ENCODE measurements at places on chromosomes 12 and 14.

GRCh38 chr12:26555139-26555538 lies 277.9 kb downstream of the ITPR2 start:
- DNase-seq = no peak

- DNase-seq = peak; percentile 74
These were observed 675 bp downstream of the NEDD8 start for GRCh38 chr14:24231263-24232120.

DNA sequence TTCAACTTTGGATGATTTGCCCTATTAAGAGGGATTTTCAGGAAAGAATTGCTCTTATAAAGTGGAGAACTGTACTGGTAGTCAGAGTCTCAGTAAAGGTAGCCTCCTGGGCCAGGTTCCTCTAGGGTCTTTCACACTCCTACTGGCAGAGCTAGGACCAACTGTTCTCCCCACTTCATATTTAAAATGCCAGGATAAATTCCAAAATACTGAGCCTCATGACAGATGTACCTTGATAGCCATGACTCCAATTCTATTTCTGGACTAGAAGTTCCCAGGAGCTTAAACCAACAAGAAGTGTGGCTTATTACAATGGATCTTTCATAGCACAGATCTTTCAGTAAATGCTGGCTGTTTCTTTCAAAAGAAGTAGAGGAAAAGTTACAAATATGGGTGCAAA lies 126.5 kb downstream of the C12orf75 start:
- no peak for DNase-seq

- no peak for DNase-seq
These were observed 42.1 kb downstream of the TSPAN9 start for GRCh38 chr12:3119192-3119755.

GRCh38 chr12:107551434-107551833 lies 134.2 kb upstream of the PWP1 start:
- DNase-seq = no peak

- no peak for DNase-seq
These were observed 12.5 kb downstream of the CFAP54 start for GRCh38 chr12:96501908-96502307.

DNA sequence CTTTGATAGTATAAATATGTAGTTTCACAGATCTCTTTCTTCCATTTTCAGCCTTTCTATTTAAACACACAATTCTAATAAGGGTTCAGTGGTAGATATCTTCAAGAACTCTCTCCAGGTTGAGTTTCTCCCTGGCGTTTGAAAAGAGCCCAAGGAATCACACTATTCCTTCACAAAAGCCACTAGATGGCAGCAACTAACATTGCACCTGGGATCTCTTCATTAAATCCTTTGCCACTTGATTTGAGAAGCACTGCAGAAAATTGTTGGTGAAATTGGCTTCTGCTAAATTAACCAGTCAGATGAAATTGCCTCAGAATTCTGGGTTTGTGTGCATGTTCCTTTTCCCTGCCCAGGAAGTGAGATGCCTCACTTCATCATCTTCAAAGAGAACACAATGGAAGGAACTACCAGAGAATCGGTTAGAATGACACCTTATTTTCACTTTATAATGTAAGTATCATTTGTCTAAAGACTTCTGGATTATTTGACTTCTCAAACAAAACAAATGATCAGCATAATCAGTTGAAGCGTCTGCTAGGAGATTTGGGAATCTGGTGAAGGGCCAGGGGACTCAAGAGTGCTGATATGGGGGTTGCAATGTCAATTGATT lies 6.8 kb downstream of the CCDC198 start:
- DNase-seq = no peak

DNA sequence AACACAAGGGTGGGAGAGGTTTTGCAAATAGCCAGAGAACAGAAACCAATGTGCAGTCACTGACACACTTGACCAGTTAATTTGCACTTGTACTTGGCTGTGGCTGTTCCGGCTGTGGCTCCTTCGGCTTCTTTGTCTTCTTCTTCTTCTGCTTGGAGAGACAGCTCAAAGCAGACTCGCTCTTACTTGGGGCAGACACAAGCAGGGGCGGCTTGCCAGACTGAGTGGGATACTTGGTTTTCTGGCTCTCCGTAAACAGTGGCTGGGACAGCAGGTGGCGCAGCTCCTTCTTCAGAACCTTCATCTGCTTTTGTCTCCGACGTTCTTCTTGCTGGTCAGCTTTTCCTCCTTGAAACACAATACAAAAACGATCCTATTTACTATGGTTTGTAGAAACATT lies 25.0 kb downstream of the OTUB2 start:
- DNase-seq = peak; percentile 73

GRCh38 chr14:40417777-40418401 lies 985.7 kb upstream of the FBXO33 start:
- no peak for DNase-seq

- DNase-seq = no peak
These were observed 381.7 kb downstream of the DIO2 start for GRCh38 chr14:79829405-79830166.

DNA sequence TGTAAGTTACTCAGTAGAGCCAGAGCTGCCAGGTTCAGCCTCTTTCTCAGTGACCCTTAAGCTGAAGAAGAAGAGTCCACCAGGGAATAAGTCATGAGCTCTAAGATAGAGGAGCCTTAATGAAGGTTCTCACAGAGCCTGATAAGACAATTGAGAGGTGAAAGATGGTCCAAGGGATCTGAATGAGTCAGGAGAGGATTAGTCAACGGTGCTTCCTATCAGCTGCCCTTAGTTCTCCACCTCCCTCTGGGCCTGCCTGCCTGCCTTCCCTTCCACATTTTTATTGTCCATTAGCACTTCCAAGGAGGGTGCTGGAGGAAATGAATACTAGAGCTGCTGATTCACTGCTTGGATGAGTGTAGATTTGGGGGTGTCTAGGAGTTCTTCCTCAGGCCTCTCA lies 161.7 kb upstream of the RMST start:
- no peak for DNase-seq

- DNase-seq = no peak
These were observed 43.7 kb upstream of the ELK3 start for GRCh38 chr12:96150442-96150841.

- DNase-seq = no peak
These were observed 3.2 kb upstream of the ZNF839 start for GRCh38 chr14:102316338-102316742.

- DNase-seq = no peak
These were observed 108.7 kb upstream of the HIF1A start for GRCh38 chr14:61586544-61587055.

- DNase-seq = no peak
These were observed 121.3 kb downstream of the FUT8 start for GRCh38 chr14:65533736-65534404.

GRCh38 chr14:95319312-95320077 lies at the start of gene CLMN:
Gene CLMN (minus strand): TSS chr14:95319908. CDS start chr14:95319792, 116 bp downstream.
- DNase-seq = no peak

DNA sequence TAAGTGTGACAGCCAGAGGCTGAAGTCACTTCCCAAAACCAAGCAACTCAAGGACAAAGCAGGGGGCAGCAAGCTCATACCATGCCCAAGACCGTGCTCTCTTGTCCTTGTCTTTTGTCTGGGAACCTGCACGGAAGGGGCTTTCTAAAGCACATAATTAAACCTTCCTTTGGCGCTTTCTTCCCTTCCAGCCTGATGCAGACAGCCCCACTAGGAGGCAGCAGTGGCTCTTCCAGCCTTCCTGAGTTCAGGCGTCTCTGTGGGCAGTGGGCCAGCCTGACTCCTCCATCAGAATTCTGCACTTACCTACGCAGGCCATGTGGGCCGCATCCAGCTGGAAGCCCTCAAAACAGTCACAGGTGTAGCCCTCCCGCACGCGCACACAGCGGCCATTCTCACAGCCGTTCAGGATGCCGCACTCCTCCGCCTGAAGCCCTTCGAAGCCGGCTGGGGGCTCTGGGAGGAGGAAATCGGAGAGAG lies 7.6 kb downstream of the ISCA2 start:
- peak; percentile 75 for DNase-seq

DNA sequence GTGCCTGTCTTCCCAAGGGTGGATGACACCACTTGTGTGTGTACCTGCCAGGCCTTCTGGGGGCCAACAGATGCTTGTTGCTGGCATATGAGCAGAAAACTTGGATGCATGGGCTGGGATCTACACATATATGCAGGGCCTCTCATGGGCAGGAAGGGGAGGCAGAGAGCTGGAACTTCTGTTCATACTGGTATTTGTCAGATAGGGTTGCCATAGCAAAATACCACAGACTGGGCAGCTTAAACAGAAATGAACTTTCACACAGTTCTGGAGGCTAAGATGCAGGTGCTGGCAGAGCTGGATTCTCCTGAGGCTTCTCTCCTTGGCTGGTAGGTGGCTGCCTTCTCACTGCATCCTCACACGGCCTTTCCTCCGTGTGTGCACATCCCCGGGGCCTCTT lies 121.8 kb downstream of the SUDS3 start:
- no peak for DNase-seq

DNA sequence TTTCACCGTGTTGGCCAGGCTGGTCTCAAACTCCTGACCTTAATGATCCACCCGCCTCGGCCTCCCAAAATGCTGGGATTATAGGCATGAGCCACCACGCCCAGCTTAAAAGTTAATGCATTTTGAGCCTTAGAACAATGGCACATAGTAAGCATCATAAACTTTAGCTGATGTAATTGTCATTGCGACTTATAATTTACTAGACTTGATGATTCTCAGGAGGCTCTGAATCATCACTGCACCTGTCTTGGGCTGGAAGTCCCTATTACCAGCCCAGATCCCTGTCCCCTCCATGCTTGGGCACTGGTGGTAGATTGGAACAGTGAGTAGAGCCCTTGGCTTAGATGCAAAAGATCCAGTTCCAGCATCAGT lies 26.1 kb downstream of the KMT5A start:
- no peak for DNase-seq

GRCh38 chr14:94043756-94044475 lies 17.8 kb downstream of the OTUB2 start:
- no peak for DNase-seq

DNA sequence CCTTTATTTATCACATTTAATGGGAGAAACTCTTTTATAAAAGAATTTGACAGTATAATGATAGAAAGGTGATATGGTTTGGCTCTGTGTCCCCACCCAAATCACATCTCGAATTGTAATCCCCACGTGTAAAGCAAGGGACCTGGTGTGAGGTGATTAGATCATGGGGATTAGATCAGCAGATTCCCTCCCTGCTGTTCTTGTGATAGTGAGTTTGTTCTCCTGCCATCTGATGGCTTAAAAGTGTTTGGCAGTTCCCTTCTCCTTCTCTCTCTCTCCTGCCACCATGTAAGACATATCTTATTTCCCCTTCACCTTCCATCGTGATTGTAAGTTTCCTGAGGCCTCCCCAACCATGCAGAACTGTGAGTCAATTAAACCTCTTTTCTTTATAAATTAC lies 1110.3 kb downstream of the FLRT2 start:
- no peak for DNase-seq

DNA sequence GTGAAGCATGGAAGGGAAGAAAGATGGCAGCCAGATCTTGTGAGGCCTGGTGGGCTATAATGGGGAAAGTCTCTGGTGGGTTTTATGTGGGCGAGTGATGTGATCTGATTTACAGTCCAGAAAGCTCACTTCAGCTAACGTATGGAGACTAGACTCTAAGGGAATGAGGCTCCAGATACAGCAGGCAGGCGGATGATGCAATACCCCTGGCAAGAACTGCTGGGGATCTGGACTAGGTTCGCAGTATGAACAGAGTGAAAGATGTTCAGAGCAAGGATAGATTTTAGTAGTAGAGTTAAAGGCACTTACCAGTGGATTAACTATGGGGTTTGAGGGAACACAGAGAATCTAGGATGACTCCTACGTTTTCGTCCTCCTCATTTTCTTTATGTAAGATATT lies 253.1 kb downstream of the ANO2 start:
- DNase-seq = no peak

DNA sequence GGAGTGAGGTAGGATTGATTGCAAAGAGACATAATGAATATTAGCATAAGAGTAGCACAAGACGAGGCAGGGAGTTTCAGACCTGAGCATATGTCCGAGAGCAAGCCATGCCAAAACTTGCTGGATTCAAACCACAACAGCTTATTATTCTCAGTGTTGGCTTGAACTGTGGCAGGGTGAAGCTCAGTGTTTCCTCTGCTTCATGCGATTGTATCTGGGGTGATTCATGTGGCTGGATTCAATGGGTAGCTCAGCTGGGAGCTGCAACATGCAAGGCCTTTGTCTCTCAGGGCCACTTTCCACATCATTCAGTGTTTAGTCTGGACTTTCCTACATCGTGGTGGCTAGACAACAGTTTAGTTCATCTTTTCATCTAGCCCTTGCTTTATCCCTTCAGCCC lies 22.1 kb upstream of the E2F7 start:
- DNase-seq = no peak

GRCh38 chr12:46617167-46617566 lies 208.6 kb downstream of the SLC38A4 start:
- DNase-seq = peak; percentile 78

DNA sequence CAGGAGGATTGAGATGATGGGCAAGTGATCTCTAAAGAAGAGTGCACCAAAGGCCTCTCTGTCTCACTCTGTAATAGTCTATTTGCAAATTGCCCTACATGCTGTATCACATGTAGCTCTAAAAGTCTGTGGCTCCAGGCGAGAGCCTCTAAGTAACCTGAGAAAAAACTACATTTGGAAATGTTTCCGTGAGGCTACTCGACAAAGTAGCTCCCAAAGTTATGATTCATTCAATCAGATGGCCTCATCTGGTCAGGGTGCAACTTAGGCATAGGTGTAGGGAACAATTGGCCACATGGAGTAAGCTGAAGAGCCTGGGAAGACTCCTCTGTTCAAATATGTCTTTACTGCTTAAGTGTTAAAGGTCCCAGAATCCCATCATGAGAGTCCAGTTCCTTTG lies 155.4 kb upstream of the PLEKHG7 start:
- no peak for DNase-seq

DNA sequence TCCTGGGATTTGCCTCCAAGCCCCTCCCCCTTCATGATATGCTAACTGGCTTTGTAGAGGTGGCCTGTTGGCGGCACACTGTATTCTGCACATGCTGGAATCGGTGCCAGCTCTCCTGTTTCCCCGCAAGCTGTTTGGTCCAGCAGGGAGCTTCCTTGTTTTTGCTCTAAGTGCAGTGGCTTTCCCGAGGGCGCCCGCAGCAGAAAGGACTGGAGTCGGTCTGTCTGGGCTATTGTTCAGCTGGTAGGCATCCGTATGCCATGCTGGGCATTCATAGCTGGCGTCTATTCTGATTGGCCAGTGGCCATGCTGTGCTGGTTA lies 88.9 kb upstream of the MED13L start:
- DNase-seq = no peak

GRCh38 chr14:103273745-103274615 lies 60.1 kb upstream of the EIF5 start:
- DNase-seq = no peak

DNA sequence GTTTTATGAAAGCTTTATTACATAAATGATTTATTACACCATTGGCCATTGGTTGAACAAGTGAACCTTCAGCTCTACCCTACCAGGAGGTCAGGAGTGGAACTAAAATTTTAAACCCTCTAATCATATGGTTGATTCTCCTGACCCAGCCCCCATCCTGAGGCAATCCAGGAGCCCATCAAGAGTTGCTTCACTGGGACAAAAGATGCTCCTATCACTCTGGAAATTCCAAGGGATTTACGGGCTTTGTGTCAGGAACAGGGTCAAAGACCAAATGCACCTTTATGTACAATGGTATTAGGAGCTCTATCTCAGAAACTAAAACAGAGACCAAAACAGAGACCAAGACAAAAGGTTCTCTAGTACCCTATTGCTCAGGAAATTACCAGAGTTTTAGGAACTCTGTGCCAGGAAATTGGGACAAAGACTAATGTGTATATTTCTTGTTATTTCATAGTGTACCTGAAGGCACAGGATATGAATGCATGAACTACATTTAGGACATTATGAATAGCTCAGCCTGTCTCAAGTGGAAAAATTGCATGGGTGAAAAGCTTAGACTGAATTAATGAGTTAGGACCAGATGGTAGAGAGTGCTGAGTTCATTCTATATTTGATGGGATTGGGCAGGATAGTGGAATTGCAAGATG lies 171.7 kb upstream of the FLRT2 start:
- no peak for DNase-seq

Measured in coronary artery (tissue), 2 donors.